HuH-7 (cell line): ENCODE measurements at places on chromosomes 1 and 21.

- no peak for DNase-seq
Observed at GRCh38 chr1:207883660-207884250, 27.2 kb downstream of the CD34 start.

DNA sequence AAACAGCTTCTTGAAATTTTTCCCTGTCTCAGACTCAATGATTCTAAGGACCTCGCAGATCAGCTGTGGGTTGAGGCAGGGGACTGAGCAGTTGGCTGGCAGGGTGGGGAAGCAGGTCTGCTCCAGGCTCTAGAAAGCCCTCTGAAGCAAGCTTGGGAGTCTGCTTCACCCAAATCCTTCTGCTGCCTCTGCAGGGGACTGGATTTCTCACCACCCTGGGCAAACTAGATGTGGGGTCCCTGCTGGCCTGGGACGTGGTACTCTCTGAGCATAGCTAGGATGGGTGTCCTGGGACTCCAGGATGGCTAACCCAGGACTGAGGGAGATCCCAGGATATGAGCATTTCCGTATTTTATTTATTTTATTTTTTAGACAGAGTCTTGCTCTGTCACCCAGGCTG, 89.3 kb downstream of the LAMC2 start:
- no peak for DNase-seq

DNA sequence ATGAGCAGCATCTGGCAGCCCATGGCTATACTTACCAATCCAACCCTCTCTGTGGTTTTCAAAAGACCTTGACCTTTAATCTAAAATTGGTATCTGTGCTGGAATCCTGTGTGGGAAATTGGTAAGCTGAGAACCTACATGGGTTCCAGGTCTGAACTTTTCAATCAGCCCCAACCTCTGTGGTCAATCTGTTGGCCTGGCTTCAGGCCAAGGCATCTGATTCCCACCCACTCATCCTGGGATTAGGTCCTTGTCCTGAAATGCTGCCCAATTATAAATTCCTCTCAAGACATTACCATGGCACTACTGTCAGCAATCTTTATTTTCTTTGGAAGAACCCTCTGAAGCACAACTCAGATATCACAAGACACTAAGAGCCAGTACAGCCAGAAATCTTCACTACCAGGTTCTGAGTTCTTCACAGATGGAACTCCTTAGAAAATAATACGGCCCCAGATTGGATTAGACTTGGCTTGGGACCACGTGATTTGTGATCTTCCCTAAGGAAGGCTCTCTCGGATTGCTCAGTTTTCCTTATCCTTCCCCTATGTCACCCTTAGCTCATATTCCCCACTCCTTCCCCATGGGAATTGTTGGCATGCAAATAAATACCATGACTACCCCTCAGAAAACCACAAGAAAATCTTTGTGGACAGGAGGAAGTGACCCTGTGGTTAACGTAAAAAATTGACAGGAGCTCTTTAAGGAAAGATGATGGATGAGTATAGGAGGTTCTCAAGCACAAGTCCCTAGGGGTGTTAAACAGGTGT, 207.9 kb upstream of the ST6GALNAC5 start:
- DNase-seq, result no peak

DNA sequence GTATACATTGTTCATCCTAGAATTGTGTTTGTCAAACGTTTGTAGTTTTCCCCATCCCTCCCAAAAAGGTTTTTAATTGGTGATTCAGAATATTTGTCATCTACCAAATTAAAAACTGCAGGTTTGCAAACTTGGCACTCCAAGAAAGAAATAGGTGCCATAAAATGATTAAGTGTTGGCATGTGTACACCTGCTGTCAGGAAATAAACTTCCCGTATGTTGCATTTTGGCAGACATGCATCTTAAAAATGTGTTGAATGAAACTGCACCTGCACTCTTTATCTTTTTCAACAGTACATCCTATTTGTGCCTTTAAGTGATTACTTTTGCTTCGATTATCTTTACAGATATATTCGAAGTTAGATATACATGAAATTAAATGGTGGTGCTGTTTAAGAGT, 7.3 kb downstream of the B3GALT2 start:
- DNase-seq, result no peak

- peak; percentile 81 for DNase-seq
Observed at GRCh38 chr1:5514527-5515183, 477.6 kb downstream of the NPHP4 start.

DNA sequence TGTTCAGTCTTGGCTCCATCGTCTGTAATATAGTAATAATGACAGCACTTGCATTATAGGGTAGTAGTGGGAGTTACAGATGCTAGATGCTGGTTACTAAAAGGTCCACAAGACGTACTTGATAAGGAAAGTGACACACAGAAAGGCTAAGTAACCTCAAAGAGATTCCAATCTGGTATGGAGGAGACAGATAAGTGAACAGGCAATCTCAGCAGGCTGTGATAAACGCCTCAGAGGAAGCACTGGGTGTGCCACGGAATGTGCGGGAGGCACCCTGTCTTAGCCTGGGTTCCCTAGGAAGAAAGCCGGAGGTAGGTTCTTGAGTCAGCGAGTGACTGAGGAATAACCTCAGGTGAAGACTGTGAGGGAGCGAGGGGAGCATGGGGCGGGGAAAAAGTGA, 4.6 kb upstream of the CTPS1 start:
- DNase-seq, result no peak

DNA sequence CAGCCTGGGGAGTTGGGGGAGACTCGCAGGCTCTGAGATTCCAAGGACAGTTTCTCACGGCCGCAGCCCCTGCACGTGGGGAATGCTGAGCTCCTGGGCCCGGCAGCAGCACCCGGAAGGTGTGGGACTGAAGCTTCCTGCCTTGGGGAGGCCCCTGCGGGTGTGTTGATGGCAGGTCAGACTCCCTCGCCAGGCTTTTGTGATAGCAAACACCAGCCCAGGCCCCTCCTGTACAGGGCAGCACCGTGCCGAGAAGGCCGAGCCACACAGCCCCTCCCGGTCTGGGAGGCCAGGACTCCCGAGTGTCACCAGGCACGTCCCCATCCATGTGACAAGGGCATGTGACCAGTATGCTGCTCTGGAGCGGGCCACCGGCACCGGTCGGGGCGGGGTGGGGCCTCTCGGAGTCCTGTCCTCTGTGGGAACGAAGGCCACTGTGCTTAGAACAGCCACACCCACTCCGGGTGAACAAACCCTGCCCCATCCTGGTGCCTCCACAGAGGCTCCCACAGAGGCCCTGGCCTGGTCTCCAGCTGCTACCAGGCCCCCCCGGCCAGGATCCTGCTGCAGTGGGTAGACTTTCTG, 31.1 kb upstream of the ARHGEF16 start:
- no peak for DNase-seq

DNA sequence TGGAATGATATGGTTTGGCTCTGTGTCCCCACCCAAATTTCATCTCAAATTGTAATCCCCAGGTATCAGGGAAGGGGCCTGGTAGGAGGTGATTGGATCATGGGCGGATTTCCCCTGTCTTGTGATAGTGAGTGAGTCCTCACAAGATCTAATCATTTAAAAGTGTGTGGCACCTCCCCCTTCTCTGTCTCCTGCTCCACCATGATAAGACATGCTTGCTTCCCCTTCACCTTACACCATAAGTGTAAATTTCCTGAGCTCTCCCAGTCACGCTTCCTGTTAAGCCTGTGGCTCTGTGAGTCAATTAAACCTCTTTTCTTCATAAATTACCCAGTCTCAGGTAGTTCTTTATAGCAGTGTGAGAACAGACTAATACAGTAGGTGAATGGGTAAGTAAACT, 109.3 kb downstream of the DMRTB1 start:
- no peak for DNase-seq

- DNase-seq, result no peak
Observed at GRCh38 chr21:42221581-42222345, 2.8 kb downstream of the ABCG1 start.

- DNase-seq, result no peak
Observed at GRCh38 chr1:214546886-214547641, 4.3 kb downstream of the PTPN14 start.

DNA sequence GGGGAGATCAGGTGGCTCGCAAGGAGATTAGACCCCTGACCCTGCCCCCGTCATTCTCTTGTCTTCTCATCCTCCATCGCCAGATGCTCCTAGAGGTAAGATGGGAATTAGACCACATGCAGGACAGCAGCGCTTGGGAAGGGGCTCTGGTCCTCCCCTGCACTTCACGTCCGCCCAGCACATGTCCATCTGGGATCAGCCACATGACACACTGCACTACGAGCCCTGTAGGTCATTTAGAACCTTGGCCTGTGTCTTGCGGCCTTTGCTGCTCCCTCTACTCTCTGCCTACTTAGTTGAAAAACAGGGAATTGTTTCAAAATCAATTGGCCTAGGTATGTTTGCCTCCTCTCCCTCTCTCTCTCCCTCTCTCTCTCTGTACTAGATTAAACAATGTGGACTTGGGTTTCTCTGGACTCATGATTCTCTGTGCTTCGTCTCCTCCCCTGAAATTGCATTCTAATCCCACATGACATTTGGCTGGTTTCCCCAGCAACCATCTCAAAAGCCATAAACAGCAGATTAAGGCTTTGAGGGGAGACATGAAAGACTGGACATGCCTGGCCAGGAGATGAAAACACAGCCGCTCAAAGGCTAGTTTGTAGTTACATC, 3.8 kb upstream of the NCMAP start:
- peak; percentile 41 for DNase-seq

- DNase-seq, result no peak
Observed at GRCh38 chr1:234550341-234551031, 59.5 kb downstream of the IRF2BP2 start.

DNA sequence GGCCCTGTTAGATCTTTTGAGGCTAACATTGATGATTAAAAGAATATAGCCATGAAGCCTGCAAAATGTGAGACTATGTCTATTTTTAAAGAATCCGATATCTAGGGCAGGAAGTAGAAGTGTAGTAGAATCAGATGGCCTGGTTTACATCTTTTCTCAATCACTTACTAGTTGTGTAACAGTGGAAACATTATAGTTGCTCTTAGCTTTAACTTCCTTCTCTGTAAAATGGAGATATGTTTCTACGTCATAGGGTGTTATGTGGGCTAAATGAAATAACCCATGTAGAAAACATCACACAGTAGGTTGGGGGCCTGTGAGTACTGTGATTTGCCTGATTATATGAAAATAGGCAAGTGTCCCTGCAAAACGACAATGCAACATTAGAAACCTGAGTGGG, 4.4 kb upstream of the IGFN1 start:
- no peak for DNase-seq

DNA sequence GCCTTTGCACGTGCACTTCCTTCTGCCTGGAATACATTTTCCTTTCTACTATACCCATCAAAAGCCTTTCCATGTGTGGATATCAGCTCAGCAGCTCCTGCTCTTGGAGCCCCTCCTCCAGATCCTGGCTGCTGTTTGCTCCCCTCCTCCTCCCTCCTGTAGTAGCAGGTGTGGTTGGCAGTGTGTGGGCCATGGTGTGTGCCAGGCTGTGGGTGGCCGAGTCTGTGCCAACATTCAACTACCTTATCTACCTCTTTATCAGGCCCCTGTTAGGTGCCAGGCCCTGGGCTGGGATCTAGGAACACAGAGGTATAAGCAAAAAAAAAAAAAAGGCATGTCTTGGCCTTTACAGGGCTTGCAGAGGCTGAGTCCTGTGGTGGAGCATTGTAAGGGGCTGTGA, 180.6 kb upstream of the JUN start:
- no peak for DNase-seq

DNA sequence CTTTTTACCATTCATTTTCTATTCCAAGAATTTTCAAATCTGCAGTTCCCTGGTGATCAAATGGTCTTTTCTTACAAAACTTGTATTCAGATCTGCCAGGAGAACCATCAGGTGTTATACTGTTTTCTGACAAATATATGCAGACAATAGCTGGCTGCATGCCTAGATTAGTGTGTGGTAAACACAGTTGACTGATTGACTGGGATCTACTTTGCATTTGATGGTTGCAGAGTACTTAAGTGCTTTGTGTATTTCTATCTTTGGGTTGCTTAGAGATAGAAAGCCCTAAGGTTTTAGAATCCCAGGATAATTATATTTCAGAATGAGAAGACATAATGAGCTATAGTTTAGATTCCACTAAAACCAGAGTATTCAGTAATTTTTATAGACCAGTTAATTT, 102.0 kb upstream of the CHODL start:
- DNase-seq, result no peak

DNA sequence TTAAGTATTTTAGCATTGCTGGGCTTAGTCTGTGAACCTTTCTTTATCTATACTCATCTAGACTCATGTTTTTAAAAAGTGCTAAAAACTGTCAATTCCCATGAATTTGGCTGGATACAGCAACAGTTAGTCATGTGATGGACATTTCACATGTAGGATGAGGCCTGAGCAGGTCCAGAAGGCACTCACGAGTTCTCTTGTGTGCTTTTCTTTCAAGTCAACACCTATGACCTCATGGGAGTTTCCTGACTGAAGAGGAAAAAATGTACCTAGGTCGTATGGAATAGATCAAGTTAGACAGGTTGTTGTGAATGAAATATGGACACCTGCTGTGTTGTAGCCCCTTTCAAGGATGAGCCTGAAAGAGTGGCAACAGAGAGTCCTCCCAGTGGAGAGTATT, 394.2 kb downstream of the DUSP10 start:
- no peak for DNase-seq

DNA sequence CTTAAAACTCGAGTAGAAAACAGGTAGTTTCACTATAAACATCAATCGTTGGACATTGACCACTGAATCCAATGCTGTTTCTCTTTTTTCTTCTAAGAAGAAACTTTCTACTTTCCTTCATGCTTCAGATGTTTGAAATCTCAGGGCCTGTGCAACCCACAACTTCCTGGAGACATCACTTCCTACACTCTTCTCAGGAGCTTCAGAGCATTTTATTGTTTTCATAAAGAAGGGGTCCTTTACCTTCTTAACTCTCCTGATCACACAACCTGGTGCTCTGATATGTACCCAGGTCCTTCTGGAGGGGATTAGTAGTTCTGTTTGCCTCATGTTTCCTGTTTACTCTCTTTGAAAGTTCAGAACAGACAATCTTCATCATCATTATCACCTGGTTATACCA, 113.0 kb upstream of the VAV3 start:
- DNase-seq, result no peak

DNA sequence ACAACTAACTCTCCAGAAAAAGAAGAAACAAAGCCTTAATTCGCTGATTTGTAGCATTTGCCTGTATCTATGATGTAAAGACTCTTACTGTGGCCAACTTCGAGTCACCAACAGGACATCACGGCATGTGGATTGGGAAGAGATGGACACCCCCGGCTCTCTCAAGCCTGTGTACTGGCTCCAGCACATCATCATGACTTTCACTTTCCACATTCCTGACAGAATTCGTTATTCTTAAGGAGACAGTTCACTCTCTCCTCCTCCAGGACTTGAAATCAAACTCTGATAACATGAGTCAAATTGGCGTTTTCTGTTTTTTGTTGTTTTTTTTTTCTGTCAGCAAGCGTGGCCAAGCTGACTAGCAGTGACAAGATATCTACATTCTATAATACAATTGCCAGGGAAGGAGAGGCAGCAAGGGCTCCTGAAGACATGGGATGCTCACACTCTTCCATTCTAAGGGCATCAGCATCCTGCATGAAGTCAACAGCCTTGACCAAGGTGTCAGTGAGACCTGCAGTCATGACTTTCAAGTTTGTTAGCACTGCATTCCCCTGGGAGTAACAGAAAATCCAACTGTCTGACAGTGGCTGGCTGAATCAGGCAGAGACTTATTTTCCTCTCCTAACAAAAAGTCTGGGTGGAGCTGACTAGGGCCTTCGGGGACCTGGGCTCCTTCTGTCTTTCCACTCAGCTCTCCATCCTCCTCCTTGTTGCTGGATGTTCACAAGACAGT, 13.3 kb upstream of the TRAF3IP3 start:
- DNase-seq, result no peak
